ENCODE measurements at places on chromosomes 1 and 21.

DNA sequence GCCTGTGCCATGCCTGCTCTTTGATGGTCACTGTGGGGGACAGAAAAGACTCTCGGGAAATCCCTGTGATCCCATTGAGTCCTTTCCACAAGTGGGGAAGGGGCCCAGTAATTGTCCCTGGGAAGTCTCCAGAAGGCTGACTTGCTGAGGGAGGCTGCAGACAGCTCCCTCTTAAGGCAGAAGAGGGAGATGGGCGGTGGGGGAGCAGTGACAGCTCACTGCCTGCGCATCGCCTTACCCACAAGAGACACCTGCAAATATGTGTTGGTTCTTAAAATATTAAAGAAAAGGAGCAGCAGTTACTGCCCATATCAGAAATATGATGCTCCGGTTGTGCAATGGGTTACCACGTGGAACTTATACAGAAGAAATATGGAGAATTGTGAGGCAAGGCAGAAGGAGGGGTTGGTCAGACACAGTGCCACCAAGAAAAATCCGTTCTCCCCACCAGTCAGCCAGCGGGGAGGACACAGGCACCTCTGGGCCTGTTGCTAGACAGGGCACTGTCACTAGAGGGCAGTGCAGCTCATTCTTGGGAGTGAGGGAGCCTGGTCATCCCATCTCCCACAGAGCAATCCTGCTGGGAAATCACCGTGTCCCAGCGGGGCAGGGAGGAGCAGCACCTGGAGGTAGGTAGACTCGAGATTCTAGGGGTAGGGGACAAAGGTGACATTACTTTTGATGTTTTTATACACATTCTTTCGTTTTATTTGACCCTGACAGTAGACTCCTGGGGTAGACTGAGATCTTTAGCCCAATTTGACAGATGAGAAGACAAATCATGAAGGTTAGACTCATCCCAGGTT lies 6.9 kb upstream of the CAMK1G start:
- DNase-seq: peak; percentile 81

DNA sequence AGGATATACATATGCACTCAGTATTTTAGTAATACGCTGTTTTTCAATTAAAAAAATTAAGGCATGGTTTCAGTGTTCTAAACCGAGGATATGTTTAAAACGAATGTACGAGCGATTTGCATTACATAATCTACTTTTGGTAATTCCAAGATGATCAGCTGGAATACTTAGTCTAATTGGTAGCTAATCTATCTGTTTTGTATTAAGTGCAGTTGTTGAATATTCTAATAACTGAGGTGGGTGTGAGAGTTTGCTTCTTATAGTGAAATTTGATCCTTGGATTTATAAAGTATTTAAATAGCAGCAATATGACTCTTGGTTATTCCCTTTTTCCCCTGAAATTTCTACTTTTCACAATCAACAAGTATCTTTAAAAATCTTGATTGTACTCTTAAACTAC lies 1.3 kb downstream of the RNF2 start:
- DNase-seq: no peak

DNA sequence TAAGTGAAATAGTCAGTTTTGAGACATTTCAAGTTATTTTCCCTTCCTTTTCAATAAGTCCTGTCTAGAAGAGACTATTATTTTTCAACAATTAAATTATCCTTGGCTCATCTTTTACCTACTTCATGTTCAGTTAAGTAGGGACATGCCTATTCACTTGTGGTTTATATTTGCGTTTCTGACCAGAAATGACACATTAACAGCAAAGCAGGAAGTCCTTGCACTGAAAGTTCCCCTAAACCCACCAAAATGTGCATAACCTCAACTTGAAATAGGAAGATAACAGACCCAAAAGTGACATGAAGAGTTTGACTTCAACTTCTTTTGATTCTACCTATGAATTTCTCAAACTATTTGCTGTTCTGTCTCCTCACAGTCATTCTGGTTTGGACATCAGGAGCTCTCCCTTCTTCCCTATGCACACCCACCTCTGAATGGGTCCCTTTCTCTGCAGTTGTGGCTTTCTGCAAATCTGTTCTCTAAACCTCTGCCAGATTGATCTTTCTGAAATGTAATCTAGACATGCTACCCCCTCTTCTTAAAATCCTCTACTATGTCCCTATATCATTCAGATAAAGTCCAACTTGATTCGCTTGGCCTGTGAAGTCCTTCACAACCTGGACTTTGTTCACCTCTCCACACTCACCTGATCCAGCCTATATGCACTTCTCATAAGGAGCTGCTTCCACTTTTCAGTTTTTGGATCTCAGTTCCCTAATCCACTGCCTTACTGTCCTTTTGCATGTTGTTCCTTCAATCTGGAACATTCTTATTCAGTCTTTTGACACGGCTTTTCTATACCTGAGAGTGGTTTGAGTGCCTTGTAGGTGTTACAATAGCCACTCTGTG lies 661.5 kb upstream of the ADGRL4 start:
- DNase-seq: no peak

DNA sequence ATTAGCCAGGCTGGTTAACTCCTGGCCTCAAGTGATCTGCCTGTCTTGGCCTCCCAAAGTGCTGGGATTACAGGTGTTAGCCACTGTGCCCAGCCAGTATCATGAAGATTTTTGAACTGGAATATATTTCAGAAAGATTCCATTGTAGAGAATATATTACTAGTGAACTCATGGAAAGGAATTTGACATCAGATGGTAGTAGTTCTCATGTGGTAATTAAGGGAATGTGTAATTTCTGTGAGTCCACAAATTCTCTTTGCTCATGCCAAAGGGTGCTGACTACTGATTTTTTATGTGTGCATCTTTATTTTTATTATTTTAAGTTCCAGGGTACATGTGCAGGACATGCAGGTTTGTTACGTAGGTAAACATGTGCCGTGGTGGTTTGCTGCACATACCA lies 10.4 kb downstream of the DTL start:
- no peak for DNase-seq

- DNase-seq: no peak
Observed at GRCh38 chr1:157245823-157246222, 107.6 kb upstream of the ETV3 start.

- no peak for DNase-seq
Observed at GRCh38 chr21:39763272-39763970, 18.4 kb downstream of the IGSF5 start.

Measured in midbrain (tissue), 1 donor.